ENCODE measurements at places on chromosomes 11 and 22.

DNA sequence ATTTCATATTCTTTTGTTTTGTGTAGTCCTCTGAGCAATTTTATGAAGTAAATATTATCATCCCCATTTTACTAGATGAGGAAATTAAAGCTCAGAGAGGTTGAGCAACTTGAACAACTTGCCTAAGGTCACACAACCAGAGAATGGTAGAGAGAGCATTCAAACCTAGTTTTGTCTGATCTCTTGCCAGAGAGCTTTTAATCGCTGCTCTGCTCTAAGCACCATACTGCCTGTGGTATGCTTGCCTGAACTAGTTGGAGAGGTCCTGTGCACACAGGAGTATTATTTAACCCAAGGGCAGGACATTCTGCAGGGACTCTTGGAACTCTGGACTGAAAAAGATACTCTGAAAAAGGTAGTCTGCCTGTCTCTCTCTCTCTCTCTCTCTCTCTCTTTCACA is 38.5 kb downstream of the TRAF6 start:
- DNase-seq = no peak

- DNase-seq = no peak
These were observed 38.1 kb upstream of the TSKU start for GRCh38 chr11:76745044-76745376.

- DNase-seq = no peak
These were observed 16.4 kb downstream of the SMARCB1 start for GRCh38 chr22:23803001-23803819.

DNA sequence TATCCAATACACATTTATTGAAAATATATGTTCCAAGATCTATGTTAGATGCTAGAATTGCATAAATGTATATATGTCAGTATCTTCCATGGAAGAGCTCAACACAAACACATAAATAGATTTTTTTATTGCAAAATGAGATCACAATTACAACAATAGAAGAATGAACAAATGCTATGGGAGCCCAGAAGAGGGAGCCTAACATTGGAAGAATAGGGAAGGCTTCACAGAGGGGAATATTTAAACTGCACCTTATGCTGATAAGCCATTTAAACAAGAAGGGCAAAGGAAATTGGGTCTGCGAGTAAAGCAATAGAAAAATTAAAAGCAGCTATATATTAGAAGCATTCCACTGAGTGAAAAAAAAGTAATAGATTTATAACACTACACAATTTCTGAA is 96.1 kb upstream of the LRRC55 start:
- DNase-seq = no peak

DNA sequence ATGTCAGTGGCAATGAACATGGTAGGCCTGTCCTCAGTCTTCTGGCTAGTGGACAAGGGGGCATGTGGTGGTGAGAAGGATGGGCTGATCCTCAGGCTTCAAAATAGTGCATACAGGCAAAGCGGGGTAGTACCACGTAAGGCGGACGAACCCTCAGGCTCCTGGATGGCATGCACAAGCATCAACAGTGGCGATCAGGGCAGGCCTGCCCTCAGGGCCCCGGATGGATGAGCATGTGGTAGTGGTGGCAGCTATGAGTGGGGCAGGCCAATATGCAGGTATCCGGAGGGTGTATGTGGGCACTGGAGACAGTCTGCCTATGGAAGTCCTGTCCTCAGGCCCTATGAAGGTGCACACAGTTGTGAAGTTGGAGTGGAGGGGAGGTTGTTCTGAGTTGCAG is 163.8 kb downstream of the GUCY1A2 start:
- no peak for DNase-seq

GRCh38 chr11:114061048-114061680 is 1.7 kb downstream of the ZBTB16 start:
- no peak for DNase-seq

- no peak for DNase-seq
These were observed 352.1 kb upstream of the NARS2 start for GRCh38 chr11:78926633-78927338.

DNA sequence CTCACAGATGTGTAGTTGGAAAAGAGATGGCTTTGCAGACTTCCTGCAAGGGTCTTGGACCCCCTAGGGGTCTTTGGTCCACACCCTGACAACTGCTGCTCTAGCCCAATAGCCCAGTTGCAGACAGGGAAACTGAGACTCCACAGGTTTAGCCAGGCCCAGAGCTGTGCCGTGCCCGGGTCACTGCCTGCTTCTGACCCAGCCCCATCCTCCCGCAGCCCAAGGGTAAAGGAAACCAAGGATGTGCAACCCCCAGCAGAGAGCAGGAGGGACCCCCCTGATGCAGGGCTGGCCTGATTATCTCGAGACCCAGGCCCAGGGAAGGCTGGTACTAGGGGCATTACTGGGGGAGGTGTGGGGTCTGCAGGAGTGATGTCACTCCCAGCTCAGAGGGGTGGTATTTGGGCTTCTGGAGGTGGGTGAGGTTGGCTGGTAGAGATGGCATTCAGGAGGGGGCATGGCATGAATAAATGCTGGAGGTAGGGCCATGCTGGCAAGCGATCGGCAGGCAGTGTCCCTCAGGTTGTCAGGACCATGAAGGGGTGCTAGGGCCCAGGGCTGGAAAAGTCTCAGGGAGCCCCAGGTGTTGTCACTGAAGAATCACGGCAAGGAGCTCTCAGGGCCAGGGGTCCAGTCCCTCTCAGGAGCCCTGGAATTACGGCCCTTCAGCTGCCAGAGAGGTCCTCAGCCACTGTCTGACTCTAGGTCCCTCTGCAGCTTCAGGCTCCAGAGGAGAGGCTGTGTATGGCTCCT is 21.1 kb downstream of the MYO7A start:
- DNase-seq = no peak

DNA sequence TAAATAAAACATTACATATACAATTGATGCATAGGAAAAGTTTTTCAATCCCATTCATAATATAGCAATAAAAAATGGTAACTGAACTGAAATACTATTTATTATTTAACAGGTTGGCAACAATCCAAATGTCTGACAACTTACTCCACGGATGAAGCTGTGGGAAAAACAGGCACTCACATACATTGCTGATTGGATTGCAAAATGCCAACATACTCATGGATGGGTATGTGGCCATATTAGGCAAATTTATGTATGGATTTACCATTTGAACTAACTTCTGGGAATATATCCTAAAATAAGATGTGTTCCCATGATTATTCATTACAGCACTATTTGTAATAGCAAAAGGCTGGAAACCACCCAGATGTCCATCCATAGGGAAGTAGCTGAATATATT is 3.2 kb upstream of the BIRC2 start:
- DNase-seq = no peak
